Trophoblast cell (in vitro differentiated cells and primary cell): ENCODE measurements at places on chromosomes 4 and X.

DNA sequence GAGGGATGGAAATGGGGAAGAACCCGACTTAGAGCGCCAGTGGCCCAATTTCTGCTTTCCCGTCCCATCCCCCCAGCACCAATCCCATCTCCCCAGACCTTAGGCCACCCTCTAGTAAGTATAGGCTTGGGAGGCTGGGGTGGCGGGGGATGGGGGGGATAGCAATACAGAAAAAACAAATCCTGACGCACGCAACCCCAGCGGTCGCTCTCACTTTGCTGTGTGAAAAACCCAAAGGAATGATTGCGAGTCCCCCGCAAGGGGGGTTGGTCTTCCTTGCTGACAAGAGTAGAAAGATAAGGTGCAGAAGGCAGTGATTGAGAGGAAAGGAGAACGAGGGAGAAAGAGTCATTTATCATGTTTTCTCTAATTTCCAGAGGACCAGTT is 863 bp downstream of the CPE start:
- DNase-seq = no peak

- DNase-seq = no peak
Observed at GRCh38 chr4:54669831-54670230, 12.1 kb downstream of the KIT start.

DNA sequence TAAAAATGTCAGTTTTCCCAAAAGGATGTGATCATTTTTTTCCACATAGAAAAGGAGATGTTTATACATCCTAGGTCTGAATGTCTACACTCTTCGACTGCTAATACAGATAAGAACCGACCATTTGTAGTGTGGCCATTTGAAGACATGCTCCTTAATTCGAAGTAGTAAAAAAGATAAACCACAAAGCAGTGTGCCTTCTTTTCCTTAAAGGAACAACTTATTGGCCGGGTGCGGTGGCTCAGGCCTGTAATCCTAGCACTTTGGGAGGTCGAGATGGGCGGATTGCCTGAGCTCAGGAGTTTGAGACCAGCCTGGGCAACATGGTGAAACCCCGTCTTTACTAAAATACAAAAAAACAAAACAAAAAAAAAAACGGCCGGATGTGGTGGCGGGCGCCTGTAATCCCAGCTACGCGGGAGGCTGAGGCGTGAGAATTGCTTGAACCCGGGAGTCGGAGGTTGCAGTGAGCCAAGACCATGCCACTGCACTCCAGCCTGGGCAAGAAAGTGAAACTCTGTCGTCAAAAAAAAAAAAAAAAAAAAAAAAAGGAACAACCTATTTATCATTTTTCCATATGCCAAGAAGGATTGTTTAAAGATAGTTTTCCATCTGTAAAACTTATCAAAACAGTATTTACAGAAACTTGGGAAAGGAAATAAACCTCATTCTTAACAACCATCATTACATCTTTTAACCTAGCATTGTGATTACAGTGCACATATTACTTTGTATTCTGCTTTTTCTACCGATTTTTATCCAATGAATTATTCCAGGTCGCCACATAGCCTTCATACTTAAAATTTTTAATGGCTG is 2.6 kb downstream of the INTS6L start:
- DNase-seq = no peak

GRCh38 chr4:127889903-127890302 is 9.2 kb downstream of the PLK4 start:
- DNase-seq = no peak

GRCh38 chrX:30570505-30570904 is 7.1 kb downstream of the TASL start:
- DNase-seq = peak; percentile 57

DNA sequence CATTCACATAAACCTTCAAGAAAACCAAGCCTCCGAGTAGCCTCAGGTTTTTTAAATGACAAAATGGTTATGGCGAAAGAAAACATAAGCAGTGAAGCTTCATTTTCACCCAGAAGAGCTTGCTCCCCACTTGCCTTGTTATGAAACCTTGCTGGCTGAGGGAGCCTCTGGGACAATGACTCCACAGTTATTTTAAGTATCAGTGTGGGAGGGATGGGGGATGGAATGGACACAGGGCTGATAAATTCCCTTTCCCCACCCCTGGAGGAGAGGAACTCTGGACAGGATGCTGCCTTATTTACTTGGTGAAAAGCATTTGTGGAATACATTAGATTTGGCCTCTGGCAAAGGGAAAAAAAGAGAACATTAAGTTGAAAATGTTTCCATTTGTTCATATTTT is 220.7 kb upstream of the CNKSR2 start:
- no peak for DNase-seq

DNA sequence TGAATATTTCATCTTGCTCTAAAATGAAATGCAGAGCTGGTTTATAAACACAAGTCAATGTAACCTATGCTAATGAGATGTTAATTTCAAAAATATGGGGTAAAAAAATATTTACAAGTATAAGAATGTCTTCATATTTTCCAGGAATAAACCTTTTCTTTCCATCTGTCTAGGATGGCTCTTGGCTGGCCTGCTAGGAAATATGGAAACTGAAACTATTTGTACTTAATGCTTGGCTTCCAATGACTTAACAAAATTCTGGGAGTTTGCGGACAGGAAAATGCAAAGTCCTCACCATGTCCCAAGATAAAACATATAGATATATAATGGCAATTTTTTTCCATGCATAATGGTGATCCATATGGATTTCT is 168.1 kb downstream of the SCFD2 start:
- no peak for DNase-seq

DNA sequence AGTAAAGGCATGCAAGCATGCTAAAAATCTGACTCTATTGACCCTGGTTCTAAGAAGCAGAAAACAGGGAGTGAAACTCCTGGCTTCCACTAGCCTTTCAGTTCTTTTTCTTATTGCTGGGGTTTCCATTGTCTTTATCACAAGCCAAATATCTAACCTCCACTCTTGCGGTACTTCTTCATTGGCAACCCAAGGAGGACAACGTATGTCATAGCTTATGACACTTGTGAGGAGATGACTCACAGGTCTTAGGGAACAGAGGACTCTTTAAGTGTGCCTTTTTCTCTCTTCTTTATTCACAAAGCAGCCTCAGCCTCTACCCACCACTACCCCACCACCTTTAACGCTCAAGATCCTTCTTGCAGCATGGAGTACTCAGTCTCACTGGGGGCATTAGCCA is 124.2 kb downstream of the GUCY2F start:
- DNase-seq = peak; percentile 22

GRCh38 chr4:31291238-31291637 is 571.1 kb downstream of the PCDH7 start:
- DNase-seq = no peak

- no peak for DNase-seq
Observed at GRCh38 chrX:104995546-104995945, 224.9 kb downstream of the TEX13A start.

DNA sequence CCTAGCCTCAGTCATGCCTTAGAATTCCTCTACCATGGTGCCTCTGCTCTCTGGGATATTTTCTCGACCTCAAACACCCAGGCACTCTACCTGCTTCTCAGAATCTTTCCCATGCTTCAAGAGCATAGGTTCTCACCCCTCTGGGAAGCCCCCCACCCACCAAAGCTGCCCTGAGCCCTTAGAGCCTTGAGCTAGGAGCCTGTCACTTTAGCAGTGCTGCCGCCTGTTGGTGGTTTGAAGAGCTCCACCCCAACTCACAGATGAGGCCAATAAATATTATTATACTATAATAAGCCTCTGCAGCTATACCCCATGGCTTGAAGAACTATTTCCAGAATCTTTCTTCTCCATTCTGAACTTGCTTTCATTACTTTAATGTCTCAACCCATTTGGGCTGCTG is 109.7 kb downstream of the RTL5 start:
- DNase-seq = peak; percentile 10

DNA sequence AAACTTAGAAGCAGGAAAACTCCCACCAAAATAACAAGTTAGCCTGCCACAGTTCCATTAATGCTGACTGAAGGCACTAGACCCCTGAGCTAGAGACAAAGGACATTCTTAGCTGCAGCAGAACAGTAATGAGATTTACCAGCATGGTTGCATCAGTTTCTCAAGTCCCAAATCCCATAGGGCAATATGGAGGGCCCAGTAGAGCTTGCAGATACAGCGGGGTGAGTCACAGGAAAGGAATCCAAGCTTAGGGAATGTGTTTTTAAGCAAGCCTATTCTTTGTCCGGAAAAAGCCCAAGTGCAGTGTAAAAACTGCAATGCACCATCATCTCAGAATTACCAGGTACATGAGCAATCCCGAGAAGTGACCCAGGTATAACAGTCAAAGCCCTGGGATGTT is 51.3 kb upstream of the EXOC1L start:
- peak; percentile 85 for DNase-seq

DNA sequence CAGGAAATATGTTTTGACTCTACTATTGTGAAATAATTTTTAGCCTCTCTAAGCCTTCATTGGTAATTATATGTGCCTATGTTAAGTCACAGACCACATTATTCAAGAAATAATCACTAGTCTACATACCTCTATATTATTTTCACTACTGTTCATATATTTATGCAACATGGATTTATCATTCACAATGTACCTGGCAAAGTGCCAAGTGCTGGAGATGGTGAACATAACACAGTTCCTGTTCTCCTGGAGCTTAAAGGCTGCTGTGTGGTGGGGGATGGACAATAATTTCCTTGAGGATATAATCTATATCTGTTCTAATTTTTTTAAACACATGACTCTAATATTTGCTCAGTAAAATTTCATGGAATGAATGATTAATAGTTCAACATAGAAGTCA is 527.7 kb upstream of the CXorf51A start:
- DNase-seq = no peak

GRCh38 chr4:3660086-3660927 is 105.9 kb upstream of the ADRA2C start:
- no peak for DNase-seq

- no peak for DNase-seq
Observed at GRCh38 chr4:85783900-85784299, 308.9 kb downstream of the ARHGAP24 start.

DNA sequence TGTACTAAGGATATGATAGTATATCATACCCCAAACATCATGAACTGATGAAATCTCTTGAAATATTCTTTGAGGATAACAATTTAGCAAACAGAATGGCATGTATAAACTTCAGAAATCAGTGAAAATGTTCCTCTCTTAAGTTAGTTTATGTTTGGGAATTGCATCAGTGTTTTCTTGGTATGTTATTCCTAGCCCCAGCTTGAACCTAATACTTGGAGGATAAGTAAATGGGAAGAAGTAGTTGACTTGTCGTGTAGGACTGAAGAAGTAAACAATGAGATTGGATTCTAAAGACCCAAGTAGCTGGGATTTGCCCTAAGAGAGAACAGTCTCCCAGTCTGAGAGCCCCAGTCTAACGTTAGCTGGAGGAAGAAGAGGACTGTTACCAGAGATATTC is 355.7 kb downstream of the GALNTL6 start:
- DNase-seq = no peak

- no peak for DNase-seq
Observed at GRCh38 chr4:8664031-8664805, 71.7 kb downstream of the CPZ start.

DNA sequence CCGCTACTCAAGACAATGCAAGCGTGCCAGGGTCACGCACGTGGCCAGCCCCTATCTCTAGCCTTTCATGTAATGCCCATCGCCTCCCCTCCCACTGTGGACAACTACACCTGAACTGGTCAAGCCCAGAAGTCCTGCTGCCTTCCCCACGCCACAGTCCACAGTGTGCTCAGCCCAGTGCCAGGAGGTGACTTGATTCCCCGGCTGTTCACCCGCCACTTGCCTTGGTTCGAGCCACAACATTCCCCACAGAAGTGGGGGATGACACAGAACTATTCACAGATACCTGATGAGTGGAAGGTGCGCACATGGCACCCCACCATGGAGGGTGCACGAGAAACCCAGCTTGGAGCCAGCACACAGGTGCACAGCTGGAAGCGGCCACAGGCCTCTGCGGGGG is 6.8 kb downstream of the ARHGAP4 start:
- no peak for DNase-seq

GRCh38 chr4:54660591-54660990 is 2.8 kb downstream of the KIT start:
- no peak for DNase-seq

DNA sequence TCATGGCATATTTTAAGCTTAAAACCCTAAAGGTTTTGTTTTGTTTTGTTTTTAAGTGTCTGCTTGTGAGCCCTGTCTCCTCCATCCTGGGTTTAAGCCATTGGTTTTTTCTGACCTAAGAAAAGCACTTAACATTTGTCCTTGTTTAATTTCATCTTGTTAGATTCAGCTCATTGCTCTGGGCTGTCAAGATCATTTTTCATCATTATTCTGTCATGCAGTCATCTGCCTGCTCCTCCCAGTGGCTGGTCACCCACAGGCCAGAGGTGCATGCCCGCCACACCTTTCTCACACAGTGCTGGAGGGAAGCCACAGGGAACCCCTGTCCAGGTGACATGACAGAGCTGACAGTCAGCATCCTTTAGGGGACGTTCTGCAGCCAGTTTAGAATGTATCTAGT is 11.7 kb upstream of the REELD1 start:
- no peak for DNase-seq

DNA sequence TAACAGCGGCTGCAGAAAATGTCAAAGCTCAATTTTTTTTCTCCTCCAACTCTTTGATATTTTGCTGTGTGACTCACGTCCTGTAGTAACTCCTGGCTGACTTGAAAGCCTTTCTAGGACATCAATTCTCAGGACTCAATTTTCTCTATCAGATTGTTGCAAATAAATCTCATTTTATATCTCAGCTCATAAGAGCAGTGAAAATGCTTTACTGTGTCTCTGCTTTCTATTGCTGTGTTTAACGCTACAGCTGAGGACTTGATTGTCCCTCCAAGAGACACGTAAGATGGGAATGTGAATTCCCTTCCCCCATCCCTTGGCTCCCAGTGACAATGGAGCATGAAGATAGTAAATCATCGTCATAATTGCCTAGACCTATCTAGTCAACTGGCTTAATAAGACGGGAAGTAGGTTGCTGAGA is 20.5 kb upstream of the CBR4 start:
- DNase-seq = no peak

GRCh38 chr4:111689214-111689613 is 456.0 kb upstream of the FAM241A start:
- no peak for DNase-seq
